ENCODE measurements at places on chromosomes 5 and 9.
A peak's percentile ranks its signal among the peaks of the same experiment; 100 is the strongest.

GRCh38 chr9:14526504-14526903, 166.7 kb downstream of the ZDHHC21 start:
- no peak for DNase-seq

GRCh38 chr9:35114840-35115628, 628 bp downstream of the ATOSB start:
- no peak for DNase-seq

GRCh38 chr5:41404757-41405156, 105.6 kb downstream of the PLCXD3 start:
- DNase-seq, result no peak

- no peak for DNase-seq
Measured at GRCh38 chr5:159082474-159082873, 17.2 kb downstream of the EBF1 start.

DNA sequence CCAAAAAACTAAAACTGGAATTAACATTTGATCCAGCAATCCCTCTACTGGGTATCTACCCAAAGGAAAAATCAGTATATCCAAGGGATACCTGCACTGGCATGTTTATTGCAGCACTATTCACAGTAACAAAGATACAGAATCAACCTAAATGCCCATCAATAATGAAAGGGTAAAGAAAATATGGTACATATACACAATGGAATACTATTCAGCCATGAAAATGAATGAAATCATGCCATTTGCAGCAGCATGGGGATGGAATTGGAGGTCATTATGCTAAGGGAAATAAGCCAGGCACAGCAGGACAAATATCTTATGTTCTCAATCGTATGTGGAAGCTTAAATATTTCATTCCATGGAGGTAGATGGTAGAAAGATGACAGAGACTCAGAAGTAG, 9.7 kb downstream of the VLDLR start:
- DNase-seq, result no peak

- DNase-seq, result no peak
Measured at GRCh38 chr5:142197098-142197497, 88.5 kb downstream of the NDFIP1 start.

DNA sequence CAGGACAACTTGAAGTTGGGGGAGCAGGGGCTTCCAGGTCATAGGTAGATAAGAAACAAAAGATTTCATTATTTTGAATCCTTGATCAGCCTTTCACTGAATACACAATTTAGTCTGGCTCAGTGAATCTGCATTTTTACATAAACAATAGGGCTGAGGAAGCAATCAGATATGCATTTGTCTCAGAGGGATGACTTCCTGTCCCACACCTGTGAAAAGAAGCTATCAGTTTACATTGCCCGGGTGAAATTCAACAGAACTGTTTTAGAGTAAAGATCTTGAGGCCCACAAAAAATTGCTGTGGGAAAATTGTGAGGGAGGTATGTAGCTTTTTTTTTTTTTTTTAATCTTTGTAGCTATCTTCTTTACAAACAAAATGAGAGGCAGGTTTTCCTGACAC, 38.3 kb downstream of the DNAJB5 start:
- no peak for DNase-seq

DNA sequence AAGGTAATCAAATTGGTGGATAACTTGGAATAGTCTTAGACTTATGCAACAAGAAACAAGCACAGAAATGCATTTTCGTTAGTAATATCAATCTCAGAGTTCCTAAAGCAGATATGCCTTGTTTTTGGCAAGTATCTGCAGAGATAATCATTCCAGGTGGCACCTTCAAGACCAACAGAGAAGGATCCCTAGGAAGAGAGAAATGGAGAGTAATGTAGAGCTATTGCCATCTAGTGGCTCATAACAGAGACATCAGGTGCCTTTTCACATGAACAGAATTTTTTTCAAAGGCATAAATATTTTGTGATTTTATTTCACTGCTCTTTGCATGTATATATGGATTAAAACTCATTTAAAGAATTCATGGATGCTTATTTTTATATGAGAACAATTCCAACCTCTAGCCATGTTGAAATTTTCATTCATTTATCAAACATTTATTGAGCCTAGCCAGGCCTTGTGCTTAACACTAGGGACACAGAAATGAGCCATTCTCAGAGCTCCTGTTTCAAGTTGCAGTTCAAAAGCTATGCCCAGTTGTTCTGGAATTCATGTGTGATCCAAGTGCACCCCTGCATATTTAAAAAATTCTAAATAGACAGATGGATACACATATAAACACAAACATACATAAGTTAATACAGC, 117.5 kb upstream of the OR13F1 start:
- DNase-seq, result peak; percentile 34

- DNase-seq, result no peak
Measured at GRCh38 chr9:95609426-95609825, 92.7 kb upstream of the PTCH1 start.

GRCh38 chr5:172414531-172415361, 39.6 kb downstream of the SH3PXD2B start:
- no peak for DNase-seq

GRCh38 chr5:91031402-91031752, 351.7 kb downstream of the ARRDC3 start:
- DNase-seq, result no peak

GRCh38 chr5:170478306-170478705, 25.5 kb upstream of the KCNIP1 start:
- DNase-seq, result no peak

DNA sequence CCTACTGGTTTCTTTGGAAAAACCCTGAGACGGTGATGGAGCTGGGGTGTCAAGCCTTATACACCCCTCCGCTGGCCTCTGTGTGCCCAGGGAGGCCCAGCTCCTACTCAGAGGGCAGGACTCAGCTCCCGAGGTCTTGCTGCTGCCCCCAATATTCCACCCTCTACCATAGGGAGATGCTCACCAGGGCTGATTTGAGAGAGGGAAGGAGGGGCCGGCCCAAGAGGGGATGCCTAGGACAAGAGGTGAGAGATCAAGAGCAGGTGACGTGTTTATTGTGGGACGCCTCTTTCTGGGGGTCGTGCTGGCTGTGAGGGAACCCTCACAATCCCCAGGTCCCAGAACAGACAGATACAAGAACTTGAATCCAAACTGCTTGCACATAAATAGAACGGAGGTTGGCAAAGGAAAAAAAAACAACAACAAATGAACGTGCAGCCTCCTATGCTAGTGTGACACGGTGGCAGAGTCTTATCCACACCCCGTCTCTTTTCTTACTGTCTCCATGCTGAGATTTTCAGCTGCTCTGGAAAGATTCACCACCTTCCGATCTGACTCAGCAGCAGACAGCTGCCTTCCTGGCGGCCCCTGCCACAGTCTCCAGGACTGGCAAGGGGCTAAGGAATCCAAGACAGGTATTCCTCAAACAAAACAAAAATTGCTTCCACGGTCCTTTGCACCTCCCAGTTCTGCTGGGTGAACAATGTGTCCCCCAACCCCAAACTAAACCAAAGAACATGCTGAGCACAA, 22.3 kb downstream of the FABP6 start:
- no peak for DNase-seq

DNA sequence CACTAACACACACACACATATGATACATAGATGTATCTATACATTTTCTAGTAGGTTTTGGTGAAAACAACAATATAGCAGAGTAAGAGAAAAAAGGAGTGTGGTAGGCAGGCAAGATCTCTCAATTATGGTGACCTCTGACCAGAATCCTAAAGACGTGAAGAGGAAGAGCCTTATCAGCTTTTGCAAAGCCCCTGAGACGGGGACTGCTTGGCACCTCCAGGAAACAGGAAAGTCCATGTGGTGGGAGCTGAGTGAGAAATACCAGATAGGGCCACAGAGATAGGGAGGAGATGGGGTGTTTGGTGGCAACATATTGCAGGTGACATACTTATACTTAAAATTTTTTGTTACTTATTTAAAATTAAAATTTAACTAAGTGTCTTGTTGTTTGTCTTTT, 39.9 kb upstream of the CTXN3 start:
- no peak for DNase-seq

GRCh38 chr5:172113036-172113435, 75.0 kb downstream of the STK10 start:
- DNase-seq, result no peak

DNA sequence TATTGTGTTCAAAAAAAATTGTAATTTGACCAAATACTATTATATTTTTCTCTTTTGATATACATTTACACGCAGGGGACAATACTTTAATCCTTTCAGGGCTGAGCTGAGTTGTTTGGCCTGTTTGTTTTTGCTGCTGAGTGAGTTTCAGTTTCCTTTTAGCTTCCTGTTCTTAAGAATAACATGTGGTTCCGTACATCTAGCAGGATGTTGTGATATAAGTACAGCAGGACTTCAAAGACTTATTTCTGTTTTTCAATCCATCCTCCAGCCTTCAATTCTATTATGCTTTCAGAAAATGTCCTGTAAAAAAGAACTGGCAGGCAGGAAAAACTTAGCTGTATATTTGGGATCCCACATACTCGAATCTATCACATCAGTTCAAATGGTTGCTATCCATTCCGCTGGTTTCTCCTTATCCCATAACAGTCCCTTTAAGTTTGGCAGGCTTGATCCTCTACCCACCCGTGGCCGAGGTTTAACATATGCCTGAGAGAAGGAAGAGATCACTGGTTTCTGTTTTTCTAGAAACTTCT, 1037.3 kb upstream of the ACO1 start:
- DNase-seq, result peak; percentile 2

GRCh38 chr5:78792345-78793055, 143.9 kb upstream of the LHFPL2 start:
- DNase-seq, result no peak

DNA sequence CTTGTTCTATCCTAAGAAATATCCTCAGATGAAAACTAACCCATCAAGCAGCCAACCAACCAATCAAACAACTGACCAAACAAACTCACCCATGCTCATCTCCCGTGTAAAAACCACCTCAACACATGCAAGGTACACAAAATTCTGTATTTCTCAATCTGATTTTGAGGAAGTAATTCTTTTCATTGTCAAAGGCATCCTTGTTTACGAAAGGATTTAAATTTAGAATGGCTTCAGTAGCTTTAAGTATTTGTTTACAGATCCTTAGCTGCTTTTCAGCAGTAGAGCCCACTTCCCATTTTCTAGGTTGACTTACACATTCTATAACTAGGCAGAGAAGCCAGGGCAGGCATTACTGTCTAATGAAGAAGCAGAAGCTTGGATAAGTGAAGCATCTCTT, 78.6 kb downstream of the NTRK2 start:
- DNase-seq, result no peak

GRCh38 chr9:133563291-133563796, 28.8 kb downstream of the ADAMTSL2 start:
- no peak for DNase-seq

- no peak for DNase-seq
Measured at GRCh38 chr9:131361202-131361833, 32.6 kb upstream of the PRRC2B start.

GRCh38 chr5:107219993-107220392, 450.7 kb downstream of the EFNA5 start:
- no peak for DNase-seq

- no peak for DNase-seq
Measured at GRCh38 chr5:8824371-8824770, 721.5 kb downstream of the SEMA5A start.

DNA sequence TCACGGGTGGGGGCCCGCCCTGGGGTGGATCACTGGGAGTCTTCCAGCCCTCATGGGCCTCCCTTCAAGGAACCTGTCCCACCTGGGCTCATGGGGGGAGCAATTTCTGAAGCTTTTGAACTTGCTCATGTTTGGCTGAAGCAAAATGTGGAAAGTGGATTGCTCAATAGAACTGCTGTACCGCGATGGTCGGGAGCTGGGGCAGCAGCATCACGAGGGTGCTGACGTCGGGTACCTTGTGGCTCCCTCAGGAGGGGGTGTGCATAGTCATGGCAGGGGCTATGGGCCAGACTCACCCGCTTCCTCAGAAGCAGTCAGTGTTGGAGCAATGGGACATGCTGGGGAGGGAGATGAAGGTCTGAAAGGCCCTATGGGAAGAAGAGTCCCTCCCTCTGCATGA, 57.9 kb downstream of the PRRT1B start:
- no peak for DNase-seq

GRCh38 chr5:1536871-1537602, 13.3 kb upstream of the LPCAT1 start:
- peak; percentile 39 for DNase-seq

DNA sequence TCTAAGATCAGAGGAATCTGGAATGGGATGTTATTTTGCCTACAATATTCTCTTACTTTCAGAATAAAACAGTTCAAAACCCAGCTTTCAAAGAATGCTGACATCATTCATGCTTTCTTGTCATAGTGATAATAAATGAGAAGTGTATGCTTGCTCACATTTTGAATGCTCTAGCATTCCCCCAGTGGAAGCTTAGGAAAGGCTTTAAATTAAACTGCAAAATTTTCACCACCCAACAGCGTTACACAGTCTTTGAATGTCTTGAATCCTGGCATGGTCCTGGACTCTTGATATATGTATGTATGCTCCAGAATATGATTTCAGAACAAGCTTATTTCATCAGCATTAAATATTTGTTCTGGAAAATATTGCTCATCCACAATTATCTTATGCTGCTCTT, 964.3 kb upstream of the NUDT12 start:
- DNase-seq, result no peak

DNA sequence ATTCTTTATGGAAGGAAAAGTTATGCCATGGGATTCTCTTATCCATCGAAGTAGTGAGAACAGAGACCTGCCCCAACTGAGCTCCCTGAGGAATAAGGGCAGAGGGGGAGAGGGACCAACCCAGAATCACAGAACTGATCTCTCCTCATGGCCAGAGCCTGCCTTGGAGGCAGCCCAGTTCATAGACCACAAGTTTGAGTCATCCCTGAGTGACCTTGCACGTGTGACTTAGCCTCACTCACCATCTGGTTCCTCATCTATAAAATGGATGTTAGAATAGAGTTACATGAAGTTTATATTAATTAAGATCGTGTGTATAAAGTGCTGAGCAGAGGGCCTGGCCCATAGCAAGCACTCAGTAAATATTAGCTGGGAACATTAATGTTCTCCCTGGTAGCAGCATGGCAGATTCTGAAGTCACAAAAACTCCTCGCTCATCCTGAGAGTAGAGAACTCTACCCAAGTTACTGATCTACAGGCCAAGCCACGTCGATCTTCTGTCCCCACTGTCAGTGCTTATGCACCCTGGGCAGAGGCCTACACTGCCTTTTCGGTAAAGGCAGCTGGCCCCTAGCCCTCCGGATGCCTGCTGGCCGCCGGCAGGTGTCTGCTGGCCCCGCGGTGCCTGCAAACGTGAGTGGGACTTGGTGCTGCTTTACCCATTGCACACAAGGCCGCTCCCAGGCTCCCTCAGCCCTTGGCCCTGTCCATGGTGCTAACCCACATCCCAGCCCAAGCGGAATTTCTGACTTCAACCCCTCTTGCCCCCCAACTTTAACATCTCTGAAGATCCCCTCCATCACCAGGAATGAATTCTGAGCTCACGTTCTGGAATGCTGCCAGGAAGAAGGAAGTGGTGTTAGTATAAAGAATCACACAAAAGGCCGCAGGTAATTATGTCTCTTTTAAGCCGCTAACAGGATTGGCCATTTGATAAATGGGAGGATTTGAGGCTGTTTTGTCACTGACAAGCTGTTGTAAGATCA, 61.1 kb upstream of the ARAP3 start:
- peak; percentile 45 for DNase-seq

DNA sequence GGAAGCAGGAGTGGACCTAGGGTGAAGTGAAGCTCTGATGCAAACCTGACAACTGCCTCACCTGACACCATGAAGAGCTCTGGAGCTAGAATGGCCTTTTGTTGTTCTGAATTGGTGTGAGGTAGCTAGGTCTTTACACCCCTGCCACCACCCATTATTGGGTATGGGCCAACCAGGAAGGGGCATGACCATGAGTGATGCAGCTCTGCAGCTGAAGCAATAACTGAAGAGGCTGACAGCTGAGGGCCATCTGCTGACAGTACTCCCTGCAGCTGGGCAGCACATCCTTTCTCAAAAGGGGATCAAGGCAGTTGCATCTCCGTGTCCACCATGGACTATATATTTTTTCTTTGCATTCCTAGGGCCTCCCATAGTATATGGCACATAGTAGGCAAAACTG, 87.0 kb upstream of the TLE1 start:
- DNase-seq, result peak; percentile 18

All from NCI-H774 (cell line).